ENCODE measurements at places on chromosomes 12 and 14. TPM values are rescaled to one million over a fixed set of nuclear protein-coding genes. Genes with fewer than 3 reads are reported as not detected.

The SNRNP35 gene
- total RNA-seq = 43.2 TPM

The CSAD gene
- total RNA-seq = 59.1 TPM

The ACRBP gene
- total RNA-seq = 8.9 TPM

The RD3L gene
- total RNA-seq = not detected

The CDK17 gene
- 66.8 TPM for total RNA-seq

The PRH2 gene
- not detected for total RNA-seq

The JAG2 gene
- total RNA-seq = 1.2 TPM

The TAS2R43 gene
- total RNA-seq = 1.8 TPM

The ASPG gene
- not detected for total RNA-seq

The ACOT6 gene
- not detected for total RNA-seq

GRCh38 chr14:73739174-73739898 lies 25.2 kb upstream of the PNMA1 start:
- no peak for DNase-seq

- peak; percentile 1 for DNase-seq
These were observed at the start of gene ESR2 for GRCh38 chr14:64293976-64294671. Gene ESR2, minus strand, starts transcription at chr14:64294371. Its CDS starts 11,386 bp downstream, at chr14:64282985.

DNA sequence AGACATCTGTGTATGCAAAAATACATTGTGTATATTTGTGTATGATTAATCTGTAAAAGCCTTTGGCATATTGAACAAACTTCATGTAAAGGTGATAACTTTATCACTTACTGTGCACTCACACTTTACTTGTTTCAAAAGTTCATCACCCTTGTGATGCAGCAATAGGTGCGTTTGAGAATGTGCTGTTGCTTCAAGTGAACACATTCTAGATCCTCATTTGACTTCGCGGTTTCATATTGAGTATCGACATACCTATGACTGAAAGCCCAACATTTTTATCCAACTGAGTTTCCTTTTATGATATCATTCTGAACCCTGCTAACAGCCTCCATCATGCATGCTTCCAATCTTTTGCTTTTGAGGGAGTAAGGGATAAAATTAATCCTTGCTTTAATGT lies 1086.9 kb downstream of the TMEM121 start:
- no peak for DNase-seq

DNA sequence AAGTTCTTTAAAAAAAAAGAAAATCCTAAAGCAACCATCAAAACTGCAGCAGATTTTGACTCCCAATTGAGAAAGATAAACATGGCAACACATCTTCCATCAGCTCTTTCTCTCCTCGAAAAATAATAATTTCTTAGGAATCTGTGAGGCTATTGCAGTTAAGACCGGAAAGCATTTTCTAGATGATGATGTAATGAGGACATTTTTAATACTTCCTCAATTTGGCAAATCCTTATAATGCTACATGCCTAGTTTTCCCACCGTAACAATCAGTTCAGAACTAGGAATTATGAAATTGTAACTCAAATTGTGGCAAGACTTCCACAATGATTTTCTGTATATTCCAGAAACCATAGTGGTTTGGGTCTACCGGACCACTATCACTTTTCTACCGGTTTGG lies 180.9 kb upstream of the PDE3A start:
- DNase-seq = no peak

DNA sequence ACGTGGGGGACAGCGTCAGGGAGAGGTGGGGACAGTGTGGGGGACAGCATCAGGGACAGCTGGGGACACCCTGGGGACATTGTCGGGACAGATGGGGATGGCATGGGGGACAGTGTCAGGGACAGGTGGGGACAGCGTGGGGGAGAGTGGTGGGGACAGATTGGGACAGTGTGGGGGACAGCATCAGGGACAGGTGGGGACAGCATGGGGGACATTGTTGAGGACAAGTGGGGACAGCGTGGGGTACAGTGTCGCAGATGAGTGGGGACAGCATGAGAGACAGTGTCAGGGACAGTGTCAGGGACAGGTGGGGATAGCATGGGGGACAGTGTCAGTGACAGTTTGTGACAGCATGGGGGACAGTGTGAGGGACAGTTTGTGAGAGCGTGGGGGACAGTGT lies 240.9 kb downstream of the TMEM121 start:
- DNase-seq = no peak

- DNase-seq = no peak
These were observed 2.5 kb upstream of the SALL2 start for GRCh38 chr14:21528381-21529348.

GRCh38 chr14:69650948-69651369 lies 39.6 kb downstream of the SUSD6 start:
- no peak for DNase-seq

- DNase-seq = no peak
These were observed 37.4 kb downstream of the SENP1 start for GRCh38 chr12:48068457-48068856.

DNA sequence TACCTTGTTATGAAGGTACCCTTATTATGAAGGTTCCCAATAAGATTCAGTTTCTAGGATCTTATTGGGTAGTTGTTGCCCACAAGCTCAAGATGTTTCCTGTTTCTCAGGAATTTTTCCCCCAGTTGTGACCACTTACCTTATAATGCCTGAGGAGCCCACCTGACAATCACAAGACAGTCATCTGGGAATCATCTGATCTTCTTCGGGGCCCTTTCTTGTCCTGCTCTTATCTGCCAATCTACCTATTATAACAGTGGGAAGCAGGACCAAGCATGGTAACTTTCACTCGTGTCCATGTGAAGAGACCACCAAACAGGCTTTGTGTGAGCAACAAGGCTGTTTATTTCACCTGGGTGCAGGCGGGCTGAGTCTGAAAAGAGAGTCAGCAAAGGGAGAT lies 825.5 kb downstream of the BCL11B start:
- DNase-seq = no peak

- no peak for DNase-seq
These were observed 445.0 kb downstream of the GXYLT1 start for GRCh38 chr12:41699658-41700057.

- no peak for DNase-seq
These were observed 2.3 kb upstream of the CYP46A1 start for GRCh38 chr14:99681832-99682148.

- DNase-seq = no peak
These were observed 677.6 kb upstream of the LMO3 start for GRCh38 chr12:17283563-17283962.

DNA sequence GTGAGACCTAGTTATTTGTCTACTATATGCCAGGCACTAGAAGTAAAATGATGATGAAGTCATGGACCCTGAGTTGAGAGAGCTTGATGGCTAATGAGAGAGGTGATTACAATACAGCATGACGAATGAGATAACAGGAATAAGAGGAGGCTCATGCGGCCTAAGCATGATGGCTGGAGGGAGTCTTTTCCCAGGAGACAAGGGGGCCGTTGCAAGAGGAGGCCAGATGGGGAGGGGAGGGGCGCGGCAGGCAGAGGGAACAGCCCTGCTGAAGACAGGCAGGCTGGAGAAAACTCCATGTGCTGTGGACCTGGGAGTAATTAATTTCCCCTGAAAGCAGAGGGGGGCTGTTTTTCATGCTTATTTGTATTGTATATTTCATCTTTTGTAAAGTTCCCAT lies 144.7 kb upstream of the RFLNA start:
- no peak for DNase-seq

- no peak for DNase-seq
These were observed 88.4 kb downstream of the PELI2 start for GRCh38 chr14:56206596-56206995.

- no peak for DNase-seq
These were observed 23.8 kb downstream of the SLC6A13 start for GRCh38 chr12:238736-239398.

DNA sequence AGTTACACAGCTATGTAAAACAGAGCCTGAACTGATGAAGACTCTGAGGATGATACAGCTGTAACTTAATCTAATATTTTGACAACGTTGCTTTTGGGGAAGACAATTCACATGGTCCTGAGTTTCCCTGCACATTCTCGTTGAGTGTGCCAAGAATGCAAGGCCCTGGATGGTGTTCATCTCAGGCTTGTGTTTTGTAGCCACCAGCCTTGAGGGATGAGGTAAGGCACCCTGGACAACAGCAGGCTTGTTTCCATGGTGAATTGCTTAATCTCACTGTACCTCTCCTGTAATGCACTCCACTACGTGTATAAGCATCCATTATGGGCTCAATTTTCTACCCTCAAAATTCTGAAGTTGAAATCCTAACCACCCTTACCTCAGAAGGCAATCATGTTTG lies 2.1 kb downstream of the CATSPERB start:
- DNase-seq = no peak

- DNase-seq = no peak
These were observed 579.4 kb downstream of the ALG10 start for GRCh38 chr12:34601689-34602088.

DNA sequence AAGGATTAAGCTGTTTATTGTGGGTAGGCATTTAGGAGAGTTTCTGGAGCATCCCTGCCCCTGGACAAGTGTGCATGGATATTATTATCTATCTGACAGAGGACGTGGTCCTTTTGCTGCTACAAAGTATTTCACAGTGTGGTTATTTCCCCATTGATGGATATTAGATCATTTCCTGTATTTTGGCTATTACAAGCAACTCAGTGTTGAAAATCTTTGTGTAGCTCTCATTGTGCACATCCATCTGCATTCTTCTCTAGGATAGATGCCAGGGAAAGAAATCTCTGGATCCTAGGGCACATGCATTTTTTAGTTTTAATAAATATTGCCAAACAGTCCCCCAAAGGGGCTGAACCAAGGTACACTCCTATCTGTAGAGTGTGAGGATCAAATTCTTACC lies 154.3 kb upstream of the SRRM4 start:
- DNase-seq = no peak

DNA sequence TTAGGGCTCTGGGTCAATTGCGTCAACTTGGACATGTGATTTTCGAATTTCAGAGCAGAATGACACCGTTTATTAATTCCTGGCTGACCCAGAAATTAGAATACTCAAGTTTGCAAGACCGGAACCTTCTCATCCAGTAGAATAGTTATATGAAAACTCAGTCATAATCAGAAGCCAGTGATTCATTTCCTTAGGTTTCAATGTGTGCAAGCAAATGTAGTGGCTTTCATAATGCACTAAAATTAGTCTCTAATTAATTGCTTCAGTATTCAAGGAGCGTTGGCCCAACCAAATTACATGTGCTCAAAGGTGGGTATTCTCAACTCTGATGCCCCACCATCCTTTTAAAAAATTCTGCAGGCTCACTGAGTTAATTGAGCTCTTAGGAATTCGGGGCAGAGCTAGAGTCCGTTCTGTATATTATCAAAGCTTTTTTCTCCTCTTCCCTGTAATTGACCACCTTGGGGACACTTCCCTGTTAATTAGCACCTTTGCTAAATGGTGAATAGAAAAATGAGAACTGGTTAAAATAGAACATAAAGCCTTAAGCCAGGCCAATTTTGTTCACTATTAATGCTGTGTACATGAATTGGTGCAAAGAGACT lies 55.4 kb downstream of the DAO start:
- no peak for DNase-seq

GRCh38 chr12:43277651-43278540 lies 274.1 kb downstream of the ADAMTS20 start:
- DNase-seq = no peak

DNA sequence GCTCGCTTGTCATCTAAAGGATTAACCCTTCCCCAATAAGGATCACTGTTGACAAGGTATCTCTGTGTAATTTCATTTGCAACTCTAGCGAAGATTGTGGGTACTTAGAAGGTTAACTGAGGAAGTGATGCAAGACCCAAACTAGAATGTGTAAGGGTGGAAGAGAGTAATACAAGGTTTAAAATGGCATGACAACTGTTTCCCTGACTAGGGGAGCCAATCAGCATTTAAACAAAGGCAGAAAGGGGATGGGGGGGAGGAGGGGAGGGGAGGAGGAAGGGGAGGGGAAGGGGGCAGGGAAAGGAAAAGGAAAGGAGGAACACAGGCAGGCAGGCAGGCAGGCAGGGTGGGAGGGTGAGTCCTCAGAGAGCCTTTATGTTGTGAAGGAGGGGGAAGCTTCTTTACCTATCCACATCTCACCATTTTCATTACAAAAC lies 31.1 kb downstream of the NRDE2 start:
- DNase-seq = no peak

GRCh38 chr14:90518941-90519256 lies 122.1 kb downstream of the CALM1 start:
- peak; percentile 37 for DNase-seq

GRCh38 chr14:93981316-93982229 lies 5.2 kb upstream of the ASB2 start:
- no peak for DNase-seq

- no peak for DNase-seq
These were observed 115.4 kb upstream of the OVCH1 start for GRCh38 chr12:29612912-29613311.

- no peak for DNase-seq
These were observed 21.3 kb downstream of the RPH3A start for GRCh38 chr12:112812600-112813406.

GRCh38 chr12:7656121-7656520 lies 9.6 kb downstream of the APOBEC1 start:
- no peak for DNase-seq

GRCh38 chr12:56628671-56629458 lies 1.3 kb downstream of the BAZ2A start:
- DNase-seq = peak; percentile 77

DNA sequence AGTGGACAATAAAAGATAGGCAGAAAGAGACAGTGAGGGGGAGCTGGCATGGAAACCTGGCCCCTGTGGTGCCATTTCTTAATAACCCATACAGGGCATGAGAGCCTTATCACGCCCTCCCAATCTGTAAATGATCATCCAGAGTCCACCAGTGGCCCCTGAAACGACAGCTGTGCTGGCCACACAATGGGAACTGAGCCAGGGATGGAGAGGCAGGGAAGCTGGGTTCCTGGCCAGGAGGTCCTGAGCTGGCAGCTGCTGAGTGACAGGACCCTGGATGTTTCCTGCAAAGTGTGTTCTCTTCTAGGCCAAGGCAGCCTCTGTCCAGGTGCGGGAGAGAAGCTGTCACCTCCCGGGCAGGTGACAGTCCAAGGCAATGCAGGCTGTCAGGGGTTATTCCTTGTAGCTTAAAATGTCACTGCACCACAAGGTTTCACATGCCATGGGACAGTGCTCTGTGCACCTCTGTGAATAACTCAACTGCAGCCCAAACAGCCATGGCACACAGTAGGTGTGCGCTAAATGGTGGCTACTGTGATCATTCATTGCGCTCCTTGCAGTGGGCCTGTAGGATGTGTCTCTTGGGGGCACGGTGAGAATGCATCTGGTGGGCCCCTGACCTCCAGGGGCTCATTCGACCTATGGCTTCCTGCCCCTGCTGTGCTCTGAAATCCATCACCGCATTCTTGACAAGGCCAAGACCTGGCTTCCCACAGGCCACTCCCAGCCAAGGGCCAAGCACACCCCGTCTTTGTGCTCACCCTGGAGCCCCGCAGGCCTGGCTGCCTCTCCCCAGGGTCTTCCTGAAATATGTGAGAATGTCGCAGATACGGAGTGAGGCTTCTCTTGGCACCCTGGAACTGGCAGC lies 46.3 kb upstream of the BCL11B start:
- no peak for DNase-seq

All from T-cell (primary cell).